ENCODE measurements at places on chromosomes 1 and 21. TPM values are rescaled to one million over a fixed set of nuclear protein-coding genes. Genes with fewer than 3 reads are reported as not detected.

DNA sequence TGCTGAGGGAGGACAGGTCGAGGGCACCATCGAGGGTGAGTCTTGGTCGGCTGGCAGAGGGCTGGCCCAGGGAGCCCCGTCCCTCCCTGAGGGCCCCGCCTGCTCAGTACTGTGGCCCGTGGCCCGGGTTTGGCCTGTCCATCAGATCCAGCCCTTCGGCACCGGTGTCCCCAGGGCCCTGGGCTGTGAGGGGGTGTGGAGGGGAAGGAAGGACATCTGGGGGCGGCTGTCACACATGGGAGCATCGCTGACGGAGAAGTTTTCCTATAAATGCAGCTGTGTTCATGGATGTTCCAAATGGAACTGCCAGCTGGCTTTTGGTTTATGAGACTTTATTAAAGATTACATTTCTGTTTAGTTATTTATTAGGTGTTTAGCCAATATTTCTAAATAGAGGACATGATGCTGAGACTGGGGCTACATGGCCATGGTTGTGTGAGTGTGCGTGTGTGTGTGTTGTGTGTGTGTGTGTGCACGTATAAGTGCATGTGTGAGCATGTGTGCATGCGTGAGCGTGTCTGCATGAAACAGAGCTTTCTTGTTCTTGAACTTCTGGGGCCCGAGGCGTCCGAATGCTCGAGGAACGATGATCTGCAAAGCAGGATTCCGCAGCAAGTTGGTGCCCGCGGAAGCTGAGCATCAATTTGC lies 54.3 kb downstream of the SLX9 start:
- no peak for DNase-seq
- no peaks in the 10 kb centered on the region for H3K36me3 ChIP-seq
- H3K4me3 ChIP-seq = no peak overlapping the region
- no peak overlapping the region for H3K27ac ChIP-seq
- no peaks in the 10 kb centered on the region for H3K4me1 ChIP-seq
- H3K27me3 ChIP-seq = no peaks in the 10 kb centered on the region

- no peaks in the 10 kb centered on the region for H3K36me3 ChIP-seq
- DNase-seq = no peak
- H3K27ac ChIP-seq = no peak overlapping the region
These were observed 23.1 kb upstream of the RSPO1 start for GRCh38 chr1:37657620-37658412.

- H3K27me3 ChIP-seq = no peaks in the 10 kb centered on the region
- H3K36me3 ChIP-seq = no peaks in the 10 kb centered on the region
- DNase-seq = no peak
- H3K27ac ChIP-seq = no peak overlapping the region
These were observed 29.8 kb downstream of the SOAT1 start for GRCh38 chr1:179323436-179323835.

DNA sequence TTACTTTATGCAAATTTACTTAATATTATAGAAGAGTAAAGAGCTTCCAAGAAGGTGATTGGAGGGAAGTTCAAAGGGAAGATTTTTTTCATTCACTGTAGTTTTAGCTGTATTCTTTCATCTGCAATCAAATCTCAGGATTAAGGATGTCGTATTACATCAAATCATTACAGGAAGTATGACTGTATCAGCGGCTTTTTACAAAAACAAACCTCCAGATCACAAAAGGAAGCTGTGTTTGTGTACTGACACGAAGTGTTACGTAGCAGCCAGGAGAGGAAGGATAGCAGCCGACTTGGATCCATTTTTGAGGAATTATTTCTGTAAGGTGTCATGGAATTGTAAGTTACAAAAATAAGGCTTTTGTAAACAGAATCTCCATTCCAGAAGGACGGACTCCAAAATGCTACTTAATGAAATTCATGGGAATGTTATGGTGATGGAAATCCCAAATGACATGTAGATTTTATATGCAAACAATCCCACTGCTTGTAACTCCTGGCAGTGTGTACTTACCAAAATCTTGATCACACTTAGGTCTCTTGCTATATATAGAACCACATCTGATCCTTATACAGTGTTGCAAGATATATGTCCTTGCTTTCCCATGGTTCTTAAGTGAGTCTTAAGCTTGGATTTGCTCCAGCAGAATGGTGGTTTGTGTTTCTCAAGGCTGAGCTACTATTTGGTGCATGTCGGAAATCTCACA lies 49.8 kb downstream of the KCNJ15 start:
- H3K27ac ChIP-seq = no peak overlapping the region
- H3K4me3 ChIP-seq = no peak overlapping the region
- no peak for DNase-seq
- no peaks in the 10 kb centered on the region for H3K27me3 ChIP-seq
- no peaks in the 10 kb centered on the region for H3K36me3 ChIP-seq
- H3K4me1 ChIP-seq = no peaks in the 10 kb centered on the region

DNA sequence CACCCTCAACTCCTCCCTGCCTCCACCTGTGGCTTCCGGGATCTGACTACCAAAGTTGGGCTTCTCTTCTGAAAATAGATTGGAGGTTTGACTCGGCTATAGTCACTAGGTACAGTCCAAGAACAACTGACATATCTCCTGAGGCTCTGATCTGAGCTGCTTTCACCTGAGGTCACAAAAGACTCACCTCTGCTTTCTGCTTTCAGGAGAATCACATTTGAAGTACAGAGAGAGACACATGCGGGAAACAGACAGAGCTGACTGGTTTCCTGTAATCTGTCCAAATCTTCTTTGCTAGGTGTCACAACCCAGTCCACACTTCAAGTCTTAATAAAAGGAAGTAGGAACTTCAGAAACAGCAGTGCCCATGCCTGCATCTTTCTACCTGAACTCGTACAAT lies 245.4 kb upstream of the CHRM3 start:
- H3K27me3 ChIP-seq = no peaks in the 10 kb centered on the region
- no peak for DNase-seq
- no peaks in the 10 kb centered on the region for H3K36me3 ChIP-seq
- H3K27ac ChIP-seq = no peak overlapping the region
- H3K4me1 ChIP-seq = no peaks in the 10 kb centered on the region

DNA sequence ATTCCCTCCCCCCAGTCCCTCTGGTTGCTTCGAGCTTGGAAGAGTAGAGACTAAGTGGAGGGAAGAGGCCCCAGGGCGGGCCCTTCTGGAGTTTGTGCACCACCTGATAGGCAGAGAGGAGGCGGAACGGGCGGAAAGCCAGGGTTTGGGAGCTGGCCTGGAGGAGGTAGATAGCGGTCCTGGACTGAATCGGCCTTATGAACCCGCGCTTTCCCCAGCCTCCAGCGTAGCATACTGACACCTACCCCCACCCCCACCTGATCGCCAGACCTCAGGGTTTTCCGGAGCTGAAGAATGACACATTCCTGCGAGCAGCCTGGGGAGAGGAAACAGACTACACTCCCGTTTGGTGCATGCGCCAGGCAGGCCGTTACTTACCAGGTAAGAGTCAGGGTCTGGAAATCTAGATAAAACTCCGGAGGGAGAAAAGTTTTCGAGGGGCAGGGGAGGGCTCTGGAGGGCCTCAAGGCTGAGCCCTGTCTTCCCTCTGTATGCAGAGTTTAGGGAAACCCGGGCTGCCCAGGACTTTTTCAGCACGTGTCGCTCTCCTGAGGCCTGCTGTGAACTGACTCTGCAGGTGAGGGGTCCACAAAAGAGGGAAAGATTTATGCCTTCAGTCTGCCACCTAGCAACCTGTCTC lies 705 bp downstream of the UROD start:
- no peak overlapping the region for H3K27ac ChIP-seq
- H3K4me3 ChIP-seq = peak overlapping the region; percentile 97
- H3K36me3 ChIP-seq = peaks cover 16% of the 10 kb centered on the region
- DNase-seq = peak; percentile 77

DNA sequence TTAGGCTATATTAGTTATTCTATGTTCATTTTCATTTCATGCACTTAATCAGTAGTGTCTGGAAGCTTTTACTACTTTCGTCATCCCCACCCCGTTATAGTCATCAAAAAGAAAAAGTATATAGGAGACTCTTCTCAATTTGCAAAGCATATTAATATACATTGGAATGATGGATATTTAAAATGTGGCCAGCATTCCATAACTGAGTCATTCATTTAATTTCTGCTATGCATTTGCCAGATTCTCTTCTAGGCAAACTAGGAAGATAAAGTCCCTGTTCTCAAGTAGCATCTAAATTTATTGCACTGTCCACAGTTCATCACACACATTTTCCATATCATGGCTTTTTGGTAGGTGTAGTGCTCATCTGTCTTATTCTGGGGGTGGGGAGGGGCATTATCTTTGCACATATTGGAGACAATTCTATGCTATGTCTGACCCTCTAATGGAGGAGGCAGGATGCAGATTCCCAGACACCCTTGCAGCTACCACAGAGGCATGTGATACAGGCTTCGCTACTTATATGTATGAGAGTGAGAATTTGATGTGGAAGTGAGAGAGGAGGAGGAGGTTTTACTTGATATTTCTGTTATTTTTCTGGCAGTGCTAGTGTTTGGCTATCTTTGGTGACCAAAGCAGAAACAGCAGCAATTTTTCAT lies 125.8 kb downstream of the CTH start:
- no peak overlapping the region for H3K4me3 ChIP-seq
- H3K36me3 ChIP-seq = no peaks in the 10 kb centered on the region
- no peaks in the 10 kb centered on the region for H3K27me3 ChIP-seq
- H3K4me1 ChIP-seq = no peaks in the 10 kb centered on the region
- no peak overlapping the region for H3K27ac ChIP-seq

CNKSR1 gene
- polyA plus RNA-seq = 48.5 TPM

DNA sequence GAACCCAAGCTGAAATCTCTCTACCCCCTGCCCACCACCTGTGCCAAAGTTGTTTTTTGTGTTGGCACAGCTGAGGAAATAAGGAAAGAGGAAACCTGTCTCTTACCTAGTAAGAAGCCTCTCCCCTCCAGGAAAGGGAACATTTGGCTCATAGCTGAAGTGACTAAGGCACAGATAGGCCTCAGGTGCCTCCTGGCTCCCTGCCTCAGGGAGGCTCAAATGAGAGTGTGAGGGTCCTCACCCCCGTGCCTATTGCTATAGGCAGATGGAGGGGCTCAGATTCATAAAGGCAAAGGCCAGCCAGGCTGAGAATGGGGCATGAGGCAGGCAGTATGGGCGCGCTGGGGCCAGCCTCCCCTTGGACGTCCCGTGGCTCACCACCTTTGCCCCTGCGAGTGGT lies 7.4 kb downstream of the SLC30A2 start:
- H3K4me1 ChIP-seq = peaks cover 37% of the 10 kb centered on the region
- DNase-seq = peak; percentile 63
- H3K27me3 ChIP-seq = no peaks in the 10 kb centered on the region
- peaks cover 8% of the 10 kb centered on the region for H3K36me3 ChIP-seq
